GM23338 (cell line): ENCODE measurements at places on chromosomes 16 and 17. TPM values are rescaled to one million over a fixed set of nuclear protein-coding genes. Genes with fewer than 3 reads are reported as not detected.

The SPATA33 gene
- 5.8 and 6.6 TPM in 2 replicates for total RNA-seq

The FBXL16 gene
- total RNA-seq = 10.6 and 12.6 TPM in 2 replicates

The SCN4A gene
- total RNA-seq = 7.9 and 8.5 TPM in 2 replicates

The TBC1D3C gene
- total RNA-seq = not detected in 2 replicates

The KDM6B gene
- total RNA-seq = 1.4 and 1.8 TPM in 2 replicates

The WSCD1 gene
- total RNA-seq = 35.8 and 38.9 TPM in 2 replicates

DNA sequence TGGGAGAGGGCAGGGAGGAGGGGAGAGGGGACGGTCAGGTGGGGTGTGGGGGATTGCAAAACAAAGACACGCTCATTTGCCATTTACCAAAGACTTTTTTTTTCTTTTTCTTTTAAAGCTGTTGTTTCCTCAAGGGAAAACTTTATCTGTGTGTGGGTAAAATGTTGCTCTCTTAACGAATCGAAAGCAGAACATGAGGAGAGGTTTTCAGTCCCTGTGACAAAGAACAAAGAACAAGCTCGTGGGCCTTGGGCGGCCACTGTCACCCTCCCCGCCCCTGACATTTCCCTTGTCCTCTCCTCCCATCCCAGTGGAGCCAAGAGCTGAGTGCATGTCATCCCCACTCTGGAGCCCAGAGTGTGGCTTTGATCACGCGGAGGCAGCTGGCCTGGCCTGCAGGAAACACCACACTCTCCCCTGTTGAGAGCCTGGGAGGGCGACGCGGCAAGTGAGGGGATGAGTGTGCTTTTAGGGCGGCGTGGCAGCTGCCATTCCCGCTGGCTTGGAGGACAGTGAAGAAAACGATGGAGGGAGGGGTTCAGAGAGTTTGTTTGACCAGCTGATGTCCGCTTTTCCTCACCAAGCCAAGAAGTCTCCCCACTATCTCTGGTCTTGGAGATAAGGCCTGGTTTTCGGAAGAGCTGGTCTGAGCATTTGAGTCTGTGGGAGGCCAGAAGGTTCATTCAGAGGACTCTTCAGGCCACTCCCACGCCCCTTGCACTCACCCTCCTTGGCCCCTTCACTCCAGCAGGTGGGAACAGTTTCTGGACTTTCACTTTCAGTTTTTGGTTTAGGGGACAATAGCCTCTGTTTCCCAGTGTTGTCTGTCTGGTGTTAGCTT, 11.4 kb downstream of the CCR7 start:
- DNase-seq = no peak

- no peak for DNase-seq
Measured at GRCh38 chr17:17484451-17484899, 7.7 kb downstream of the MED9 start.

DNA sequence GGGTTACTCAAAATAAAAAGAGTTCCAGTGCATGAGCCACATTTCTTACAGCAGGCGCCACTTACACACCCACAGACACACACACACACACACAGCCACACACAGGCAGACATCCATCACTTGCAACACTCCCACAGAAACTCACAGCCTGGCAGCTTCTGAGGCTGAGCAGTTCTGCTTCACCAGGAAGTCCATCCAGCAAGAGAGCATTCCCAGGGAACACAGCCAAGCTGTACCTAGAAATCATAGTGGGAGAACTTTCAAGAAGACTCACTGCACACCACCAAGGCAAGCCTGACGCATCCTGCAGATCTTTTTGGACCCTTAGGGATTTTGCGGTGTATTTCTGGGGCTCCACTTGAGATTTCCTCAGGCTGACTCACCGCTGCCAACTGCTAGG, 140.9 kb upstream of the WSB1 start:
- no peak for DNase-seq

DNA sequence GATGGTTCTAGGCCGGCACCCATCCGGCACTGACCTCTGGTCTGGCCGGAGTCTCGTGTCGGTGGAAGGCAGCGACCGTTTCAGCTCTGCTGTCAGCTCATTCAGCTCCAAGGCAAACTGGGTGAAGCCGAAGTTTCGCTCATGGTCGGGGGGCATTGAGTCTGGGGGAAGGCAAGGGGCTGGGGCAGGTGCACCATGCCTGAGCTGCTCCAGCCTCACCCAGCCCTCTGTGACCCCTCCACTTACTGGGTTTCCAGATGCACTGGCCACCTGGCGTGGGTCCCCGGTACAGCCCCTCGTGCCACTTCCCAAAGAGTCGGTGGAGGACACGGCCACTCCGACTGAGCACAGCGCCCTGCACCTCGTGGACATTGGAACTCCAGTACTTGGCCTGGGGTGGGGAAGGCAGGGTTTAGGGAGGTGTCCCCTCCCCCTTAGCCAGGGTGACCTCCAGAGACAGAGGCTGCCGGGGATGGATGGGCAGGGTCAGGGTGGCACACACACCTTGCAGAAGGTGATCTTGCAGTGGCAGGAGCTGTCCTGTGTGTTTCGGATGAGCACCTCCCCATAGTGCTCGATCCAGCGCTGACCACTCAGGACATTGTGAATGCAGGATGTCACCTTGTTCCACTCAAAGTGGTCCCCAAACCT, 12.6 kb downstream of the OSBPL7 start:
- no peak for DNase-seq

DNA sequence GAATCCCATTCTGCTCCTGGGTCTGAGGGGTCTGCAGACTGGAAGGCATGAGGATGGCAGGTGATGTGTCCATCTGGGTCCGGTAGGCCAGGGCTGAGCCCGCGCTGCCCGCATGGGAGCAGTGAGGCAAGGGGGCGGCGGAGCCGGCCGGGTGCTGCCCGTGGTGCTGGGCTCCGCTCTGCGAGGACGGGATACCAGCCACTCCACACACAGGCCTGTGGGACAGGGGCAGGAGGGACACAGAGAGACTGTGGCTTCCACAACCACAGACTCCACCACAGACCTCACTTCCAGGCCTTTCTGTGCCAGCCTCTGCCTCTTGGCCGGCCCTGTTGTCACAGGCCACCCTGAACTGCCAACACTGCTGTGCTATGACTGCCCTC, 25.4 kb downstream of the MAP1LC3B start:
- no peak for DNase-seq

DNA sequence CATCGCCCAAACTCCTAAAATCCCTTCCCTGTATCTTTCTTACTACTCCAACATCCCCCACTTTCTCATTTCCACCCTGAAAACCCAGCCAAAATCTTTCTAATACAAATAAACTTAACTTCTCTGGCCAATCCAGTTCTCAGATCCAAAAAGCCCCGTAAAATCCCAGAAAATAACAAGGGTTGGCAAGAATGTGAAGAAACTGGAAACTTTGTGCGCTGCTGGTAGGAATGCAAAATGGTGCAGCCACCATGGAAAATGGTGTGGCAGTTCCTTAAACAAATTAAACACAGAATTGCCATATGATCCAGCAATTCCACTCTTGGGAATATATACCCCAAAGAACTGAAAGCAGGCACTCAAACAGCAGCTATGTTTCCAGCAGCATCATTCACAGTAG, 24.1 kb downstream of the LRRC75A start:
- no peak for DNase-seq

DNA sequence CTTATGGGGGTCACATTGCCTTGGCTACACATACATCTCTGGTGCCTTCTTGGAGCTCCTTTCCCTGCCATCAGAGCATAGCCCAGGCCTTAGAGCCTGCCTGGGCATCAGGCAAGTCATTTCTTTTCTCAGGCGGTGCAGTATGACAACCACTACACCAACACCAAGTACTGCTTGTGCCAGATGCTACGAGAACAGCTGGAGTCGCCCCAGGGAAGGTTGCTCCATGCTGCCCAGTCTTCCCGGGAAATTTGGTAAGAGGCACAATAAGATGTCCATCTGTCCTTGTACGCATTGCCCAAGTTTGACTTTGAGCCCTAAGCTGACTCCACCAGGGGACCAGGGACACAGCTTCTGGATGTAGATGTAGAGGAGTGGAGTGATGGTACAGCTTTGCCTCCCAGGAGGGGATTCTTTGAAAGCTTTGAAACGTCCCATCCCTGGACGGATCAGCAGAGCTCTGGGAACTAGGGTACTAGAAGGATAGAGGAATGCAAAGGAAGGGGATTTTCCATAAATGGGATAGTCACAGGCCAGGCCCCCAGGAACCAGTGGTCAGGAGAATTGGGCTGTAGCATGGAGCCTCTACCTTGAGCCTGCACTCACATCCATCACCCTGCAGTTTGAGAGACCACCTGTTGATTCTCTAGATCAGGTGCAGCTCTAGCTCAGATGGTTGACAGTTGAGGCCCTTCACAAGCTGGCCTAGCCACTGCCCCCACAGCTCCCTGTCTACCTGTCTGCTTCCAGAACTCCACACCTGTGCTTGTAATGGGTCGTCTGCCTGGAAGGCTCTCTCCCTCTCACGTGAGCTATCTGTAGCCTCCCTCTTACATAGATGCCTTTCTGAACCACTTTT, 11.0 kb upstream of the NFATC3 start:
- no peak for DNase-seq

DNA sequence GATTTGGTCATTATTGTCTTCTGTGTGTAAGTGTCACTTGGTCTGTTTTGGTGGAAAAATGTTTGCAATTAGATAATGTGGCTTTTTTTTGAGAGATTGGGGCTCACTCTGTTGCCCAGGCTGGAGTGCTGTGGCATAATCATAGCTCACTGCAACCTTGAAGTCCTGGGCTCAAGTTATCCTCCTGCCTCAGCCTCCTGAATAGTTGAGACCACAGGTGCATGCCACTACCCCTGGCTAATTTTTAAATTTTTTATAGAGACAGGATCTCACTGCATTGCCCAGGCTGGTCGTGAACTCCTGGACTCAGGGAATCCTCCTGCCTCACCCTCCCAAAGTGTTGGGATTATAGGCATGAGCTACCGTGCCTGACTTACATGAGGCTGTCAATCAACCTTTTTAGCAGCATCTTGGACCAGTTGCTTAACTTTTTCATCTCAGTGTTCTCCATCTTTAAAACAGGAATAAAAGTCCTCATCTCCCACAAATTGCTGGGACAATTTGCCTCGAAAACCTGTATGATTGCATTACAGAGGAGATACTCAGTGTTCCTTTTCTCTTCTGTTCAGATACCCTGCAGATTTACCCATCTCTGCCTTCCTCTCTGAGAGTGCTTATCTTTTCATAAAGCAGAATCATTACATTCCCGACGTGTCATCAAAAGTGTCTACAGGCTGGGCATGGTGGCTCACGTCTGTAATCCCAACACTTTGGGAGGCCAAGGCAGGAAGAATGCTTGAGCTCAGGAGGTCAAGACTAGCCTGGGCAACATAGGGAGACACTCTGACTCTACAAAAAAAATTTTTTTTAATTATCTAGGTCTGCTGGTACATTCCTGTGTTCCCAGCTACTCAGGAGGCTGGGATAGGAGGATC, 19.1 kb downstream of the ACSF2 start:
- DNase-seq = no peak

- DNase-seq = no peak
Measured at GRCh38 chr17:71107136-71107535, 937.8 kb downstream of the KCNJ2 start.

DNA sequence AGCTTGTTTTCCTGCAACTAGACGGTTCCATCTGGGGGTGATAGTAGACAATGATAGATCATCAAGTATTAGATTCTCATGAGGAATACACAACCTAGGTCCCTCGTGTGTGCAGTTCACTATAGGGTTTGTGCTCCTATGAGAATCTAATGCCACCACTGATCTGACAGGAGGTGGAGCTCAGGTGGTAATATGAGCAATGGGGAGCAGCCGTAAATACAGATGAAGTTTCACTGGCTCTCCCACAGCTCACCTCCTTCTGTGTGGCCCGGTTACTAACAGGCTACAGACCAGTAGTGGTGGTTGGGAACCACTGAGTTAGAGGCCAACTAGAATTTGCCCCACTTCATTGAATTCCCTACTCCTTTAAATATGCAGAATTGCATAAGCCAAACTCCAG, 147.5 kb upstream of the HSBP1 start:
- DNase-seq = no peak

- DNase-seq = peak; percentile 48
Measured at GRCh38 chr17:79003661-79004411, 5.7 kb downstream of the CANT1 start.

GRCh38 chr17:10290041-10290440, 82.8 kb downstream of the MYH13 start:
- no peak for DNase-seq

DNA sequence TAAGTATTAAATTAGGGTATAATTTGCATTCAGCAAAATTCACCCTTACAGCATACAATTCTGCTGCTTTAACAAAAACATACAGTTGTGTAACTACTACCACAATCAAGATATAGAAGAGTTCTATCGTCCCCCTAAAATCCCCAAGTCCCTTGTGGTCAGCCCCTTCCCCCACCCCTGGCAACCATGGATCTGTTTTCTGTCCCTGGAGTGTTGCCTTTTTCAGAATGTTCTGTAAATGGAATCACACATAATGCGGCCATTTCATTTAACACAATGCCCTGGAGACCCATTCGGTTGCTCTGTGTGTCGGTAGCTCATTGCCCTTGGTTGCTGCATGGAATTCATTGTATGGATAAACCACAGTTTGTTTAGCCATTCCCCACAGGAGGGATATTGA, 190.2 kb downstream of the IRX5 start:
- no peak for DNase-seq

DNA sequence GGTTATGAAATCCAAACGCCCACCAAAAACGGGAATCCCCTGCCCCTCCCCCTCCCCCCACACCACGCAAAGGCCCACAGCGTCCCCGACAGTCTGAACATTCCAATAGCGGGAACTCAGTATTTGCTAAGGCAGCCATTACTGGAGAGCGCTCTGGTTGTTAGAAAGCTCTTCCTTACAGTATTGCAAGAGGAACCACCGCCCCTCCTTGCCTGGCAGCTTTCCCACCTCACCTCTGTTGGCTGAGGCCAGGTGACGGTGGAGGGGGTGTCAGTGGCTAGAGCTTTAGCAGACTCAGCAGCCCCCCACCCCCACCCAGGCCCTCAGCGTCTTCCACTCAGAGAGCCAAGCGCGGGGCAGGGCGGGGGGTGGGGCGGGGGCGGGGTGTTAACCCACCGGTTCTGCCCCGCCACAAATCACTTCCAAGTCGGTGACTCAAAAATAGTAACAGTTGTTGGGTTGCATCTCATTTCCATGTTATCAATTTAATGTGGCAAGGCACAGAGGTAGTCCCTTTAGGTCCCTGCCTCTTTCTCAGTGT, 2.2 kb upstream of the PLEKHH3 start:
- DNase-seq = peak; percentile 67

- DNase-seq = peak; percentile 57
Measured at GRCh38 chr16:77599793-77600415, 122.4 kb upstream of the NUDT7 start.

- DNase-seq = no peak
Measured at GRCh38 chr17:6716736-6717135, 3.6 kb upstream of the SLC13A5 start.

- no peak for DNase-seq
Measured at GRCh38 chr17:78438271-78438691, 59.8 kb downstream of the PGS1 start.
